ENCODE measurements at places on chromosomes 5 and 9.

GRCh38 chr9:137395666-137396010, 27.3 kb downstream of the EXD3 start:
- DNase-seq = no peak

GRCh38 chr9:91896097-91896496, 53.9 kb downstream of the ROR2 start:
- no peak for DNase-seq

GRCh38 chr9:33273972-33274328, 9.1 kb downstream of the CHMP5 start:
- no peak for DNase-seq

- no peak for DNase-seq
These were observed 5.8 kb upstream of the MEF2C start for GRCh38 chr5:88888848-88889188.

GRCh38 chr5:126917918-126918614, 112.3 kb downstream of the MARCHF3 start:
- no peak for DNase-seq

DNA sequence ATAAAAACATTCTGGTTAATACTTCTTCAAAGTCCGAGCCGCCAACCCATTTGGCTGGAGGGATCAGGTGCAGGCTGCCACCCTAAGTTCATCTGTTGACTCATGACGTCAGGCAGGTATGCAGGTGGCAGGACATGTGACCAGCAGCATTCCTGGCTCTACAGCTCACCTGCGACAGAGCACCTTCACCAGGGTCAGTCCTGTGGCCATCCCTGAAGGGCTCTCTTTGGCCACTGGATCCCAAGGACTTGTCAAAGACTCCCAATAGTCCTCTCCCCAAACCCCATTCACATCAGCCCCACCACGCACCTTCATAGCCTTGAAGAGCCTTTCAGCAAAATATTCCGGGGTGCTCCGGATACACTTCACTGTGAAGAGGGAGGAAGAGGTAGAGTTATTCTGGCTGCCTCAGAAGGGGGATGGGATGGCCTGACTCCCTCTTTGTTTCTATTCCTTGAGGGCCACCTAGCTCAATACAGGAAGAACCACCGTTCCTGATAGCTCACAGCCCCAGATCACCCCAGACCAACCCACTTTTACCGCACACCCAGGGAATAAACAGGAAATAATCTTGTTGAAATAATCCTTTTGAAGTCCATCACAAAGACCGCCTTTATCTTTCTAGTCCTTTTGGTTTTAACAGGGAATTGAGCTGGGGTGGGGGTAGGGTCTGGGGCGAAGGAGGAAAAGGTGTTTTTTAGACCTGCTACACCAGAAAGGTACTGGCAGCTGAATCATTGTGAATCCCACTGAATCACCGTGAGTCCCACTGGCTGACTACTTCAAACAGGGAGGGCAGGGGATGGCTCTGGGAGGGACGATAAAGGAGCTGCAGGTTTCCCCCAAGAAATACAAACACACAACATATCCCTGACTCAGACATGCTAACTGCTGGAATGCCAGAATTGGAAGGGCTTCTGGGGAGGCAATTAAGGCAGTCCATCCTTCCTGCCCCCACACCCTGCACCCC, 26.4 kb downstream of the ANXA6 start:
- DNase-seq = no peak

Measured in GM04504 (cell line).